ENCODE measurements at places on chromosomes 12 and 14. TPM values are rescaled to one million over a fixed set of nuclear protein-coding genes. Genes with fewer than 3 reads are reported as not detected.

DNA sequence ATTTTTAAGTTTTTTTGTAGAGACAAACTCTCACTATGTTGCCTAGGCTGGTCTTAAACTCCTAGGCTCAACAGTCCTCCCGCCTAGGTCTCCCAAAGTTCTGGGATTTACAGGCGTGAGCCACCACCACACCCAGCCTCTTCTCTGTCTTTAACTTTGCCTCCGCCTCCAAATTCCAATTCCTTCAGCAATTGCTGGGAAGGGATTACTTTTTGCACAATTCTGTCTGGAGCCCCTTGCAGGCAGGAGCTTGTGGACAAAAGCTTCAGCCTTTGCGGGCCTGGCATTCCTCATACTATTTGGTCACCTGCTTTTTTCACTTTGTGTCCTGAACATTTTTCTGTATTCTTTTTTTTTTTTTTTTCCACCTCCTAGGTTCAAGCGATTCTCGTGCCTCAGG lies 26.0 kb downstream of the SH2B3 start:
- no peak for DNase-seq

DNA sequence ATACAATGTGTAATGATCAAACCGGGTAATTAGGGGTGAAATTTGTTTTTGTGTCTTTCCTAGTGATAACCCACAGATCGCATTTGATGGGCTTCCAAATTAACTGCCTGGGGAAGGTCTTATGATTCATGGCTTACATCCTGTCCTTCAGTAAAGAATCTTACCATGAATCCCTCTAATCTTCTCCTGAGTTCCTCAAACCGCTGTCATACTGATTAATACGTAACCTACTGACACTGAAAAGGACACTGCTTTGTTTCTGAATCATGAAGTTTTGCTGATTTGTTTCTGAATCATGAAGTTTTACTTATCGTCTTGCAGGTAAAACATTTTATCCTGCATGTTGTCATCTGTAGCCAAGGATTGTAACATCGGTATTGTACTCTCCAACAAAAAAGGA lies 52.0 kb upstream of the CRY1 start:
- no peak for DNase-seq

DNA sequence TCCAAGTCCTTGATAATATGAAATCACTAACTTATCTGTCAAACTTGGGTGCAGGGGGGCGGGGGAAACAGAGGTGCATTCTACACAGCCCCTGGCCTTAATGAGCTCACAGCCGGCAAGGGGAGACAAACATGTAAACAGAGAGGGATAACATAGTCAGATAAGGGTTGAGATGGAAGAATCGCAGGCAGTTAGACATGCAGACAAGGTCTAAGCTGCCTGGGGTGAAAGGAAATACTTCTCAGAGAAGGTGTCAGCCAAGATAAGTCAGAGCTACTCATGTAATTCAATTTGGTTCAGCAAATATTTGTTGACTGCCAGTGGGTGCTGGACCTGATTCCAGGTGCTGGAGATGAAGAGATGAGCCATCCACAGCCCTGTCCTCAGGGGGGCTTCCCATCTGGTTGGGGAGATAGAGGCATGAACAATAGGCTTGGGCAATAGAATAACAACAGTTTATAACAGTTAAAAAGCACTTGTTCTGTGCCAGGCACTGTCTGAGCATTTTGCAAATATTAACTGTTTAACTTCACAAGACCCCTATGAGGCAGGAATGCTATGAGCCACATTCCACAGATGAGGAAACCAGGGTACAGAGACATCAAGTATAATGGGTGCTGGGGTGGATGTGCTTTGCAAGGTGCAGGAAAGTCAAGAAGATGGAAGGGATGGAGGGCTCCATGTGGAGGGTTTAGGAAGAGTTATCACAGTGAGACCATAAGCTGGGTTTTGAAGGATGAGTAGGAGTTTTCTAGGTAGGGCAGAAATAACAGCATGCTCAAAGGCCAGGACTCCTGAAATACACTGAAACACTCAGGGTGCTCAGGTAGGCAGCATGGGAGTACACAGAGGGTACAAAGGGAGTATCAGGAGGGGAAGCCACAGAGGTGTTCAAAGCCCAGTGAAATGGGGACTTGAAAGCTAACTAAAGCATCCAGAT lies 79.0 kb downstream of the WSCD2 start:
- DNase-seq = no peak

DNA sequence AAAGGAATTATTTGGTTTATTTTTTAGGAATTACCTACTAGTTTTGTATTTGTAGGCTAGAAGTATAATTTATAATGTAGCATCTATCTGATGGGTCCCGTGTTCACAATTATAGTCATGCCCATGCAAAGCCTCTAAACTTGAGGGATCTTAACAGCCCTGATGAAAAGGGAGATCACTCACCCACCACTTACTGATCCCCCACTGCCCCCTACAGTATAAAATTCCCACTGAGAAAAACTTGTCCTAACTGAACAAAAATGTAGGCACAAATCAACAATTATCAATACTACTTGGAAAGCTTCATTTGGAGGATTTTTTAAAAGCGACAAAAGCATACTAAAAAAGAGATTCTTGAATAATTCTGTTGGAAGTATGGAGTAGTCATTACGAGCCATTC lies 21.0 kb downstream of the WIF1 start:
- DNase-seq = no peak

GRCh38 chr12:118327391-118327790 lies 45.3 kb downstream of the TAOK3 start:
- DNase-seq = no peak

DNA sequence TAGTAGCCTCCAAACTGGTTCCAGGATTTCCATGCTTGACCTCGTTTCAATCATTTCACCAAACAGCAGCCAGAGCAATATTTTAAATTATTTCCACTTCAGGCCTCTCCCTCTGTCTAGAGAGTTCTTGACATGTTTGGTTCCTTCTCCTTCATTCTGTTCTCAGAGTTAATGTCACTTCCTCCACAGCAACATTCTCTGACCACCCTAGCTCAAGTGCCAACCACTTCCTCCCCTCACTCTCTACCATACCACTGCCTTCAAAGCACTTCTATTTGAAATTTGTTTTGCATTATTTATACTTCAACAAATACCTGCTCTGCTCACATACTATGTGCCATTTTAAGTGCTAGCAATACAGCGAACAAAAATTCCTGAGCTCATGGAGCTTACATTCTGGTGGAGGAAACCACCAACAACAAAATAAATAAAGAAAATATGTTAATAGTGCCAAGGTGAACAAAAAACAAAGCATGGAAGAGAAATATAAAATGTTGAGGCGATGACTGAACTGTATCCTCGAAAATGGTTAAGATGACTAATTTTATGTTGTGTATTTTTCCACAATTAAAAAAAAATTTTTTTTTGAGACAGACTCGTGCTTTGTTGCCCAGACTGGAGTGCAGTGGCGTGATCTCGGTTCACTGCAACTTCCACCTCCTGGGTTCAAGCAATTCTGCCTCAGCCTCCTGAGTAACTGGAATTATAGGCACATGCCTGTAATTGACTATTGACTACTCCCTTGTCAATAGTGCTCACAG lies 17.3 kb downstream of the BAZ1A start:
- DNase-seq = no peak

GRCh38 chr12:109892748-109893147 lies 7.3 kb upstream of the TCHP start:
- DNase-seq = no peak

- no peak for DNase-seq
These were observed 24.9 kb downstream of the FBXO21 start for GRCh38 chr12:117165342-117165741.

GRCh38 chr14:44477953-44478352 lies 29.1 kb downstream of the FSCB start:
- no peak for DNase-seq

DNA sequence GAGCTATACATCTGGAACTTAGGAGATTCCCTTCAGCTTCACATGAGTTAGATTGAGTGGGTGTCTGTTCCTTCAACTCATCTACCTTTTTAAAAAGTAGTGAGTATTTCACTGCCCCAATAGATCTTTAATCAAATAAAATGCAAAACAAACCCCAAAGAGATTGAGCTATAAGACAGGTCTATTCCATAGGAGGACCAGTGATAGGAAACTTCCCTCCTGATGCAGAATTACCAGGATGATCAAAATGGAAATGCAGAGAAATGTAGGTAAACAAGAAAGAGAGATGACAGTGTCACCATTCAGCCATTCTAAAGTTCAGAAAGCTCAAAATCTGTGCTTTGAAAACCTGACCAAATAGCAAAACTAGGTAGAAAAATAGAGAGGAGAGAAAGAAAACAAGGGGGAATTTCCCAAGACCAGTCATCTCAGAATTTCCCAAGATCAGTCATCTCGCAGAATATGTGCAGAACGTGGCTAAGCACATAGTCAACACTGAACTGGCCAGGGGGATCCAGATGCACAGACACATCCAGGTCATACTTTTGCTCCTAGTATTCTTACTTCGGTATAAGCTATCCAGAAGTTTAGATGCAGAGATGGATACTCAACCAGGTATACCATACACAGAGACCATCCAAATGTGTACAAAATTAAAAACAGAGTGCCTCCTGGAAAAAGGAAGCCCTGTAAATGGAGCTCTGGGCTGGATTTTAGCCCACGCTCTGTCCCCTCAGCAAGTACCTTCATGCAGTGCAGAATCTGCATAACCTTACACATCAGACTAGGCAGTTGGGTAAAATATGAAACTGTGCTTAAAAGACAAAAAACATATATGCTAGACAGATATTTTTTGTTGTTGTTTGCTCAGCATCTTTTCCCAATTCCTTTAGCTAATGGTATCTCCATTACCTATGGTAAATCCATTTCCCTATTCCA lies 27.4 kb downstream of the SLC41A2 start:
- no peak for DNase-seq

DNA sequence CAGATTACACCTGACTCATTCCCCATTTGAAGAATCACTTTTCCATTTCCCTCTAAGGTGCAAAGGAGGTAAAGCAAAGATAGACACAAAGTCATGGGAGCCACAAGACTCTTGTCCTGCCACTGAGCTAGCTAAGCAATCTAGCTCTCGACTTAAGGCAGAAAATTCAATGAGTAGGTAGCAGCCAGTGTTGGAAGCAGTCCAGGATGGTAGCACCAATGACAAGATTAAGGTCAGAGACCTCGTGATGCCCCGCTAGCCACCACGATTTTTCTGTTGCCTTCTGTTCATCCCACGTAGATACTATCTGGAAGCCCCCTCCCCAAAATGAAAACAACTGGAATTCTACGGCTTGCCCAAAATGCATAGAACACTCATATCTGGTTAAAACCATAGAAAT lies 1.4 kb downstream of the VAMP1 start:
- no peak for DNase-seq

GRCh38 chr14:33573301-33573880 lies 377.5 kb downstream of the EGLN3 start:
- no peak for DNase-seq

DNA sequence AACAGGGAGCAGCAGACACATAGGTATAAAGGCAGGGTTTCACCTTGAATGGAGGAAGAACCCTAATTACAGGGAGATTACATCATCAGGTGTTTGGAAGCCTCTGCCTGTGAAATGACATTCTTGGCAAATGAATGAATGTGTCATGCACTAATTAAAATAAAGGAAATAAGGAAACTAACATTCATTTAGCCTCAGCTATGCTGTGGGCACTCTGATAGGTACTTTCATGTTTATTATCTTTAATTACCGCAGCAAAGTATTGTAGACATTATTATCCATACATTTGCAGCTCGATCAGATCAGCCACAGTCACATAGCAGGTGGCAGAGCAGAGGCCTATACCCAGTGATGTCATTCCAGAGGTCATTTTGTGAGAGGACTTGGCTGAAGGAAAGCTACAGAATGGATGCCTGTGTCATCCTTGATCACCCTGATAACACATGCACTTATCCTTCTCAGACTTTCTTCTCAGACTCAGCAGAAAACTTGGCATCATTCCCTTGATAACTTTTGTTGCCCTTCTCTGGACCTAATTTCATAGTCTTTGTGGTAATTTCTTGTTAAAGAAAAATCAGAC lies 18.4 kb downstream of the ZNF664 start:
- DNase-seq = no peak

DNA sequence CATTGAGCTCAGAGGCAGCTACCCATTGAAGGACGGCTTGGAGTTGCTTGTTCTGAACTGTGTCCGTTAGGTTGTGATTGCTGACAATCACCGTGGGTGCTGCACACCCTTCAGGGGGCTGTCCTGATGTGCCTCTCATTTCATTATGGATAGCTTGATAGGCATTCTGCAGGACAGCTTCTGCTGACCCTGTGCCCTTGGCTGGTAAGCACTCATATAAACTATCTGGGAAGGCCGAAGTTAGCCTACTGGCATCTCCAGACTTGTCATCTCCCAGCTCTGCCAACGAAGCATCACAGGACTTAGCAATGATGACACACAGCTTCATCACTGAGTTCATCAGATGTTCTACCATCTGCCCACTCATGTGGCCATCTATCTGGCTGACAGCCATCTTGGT lies 22.3 kb downstream of the AKAP3 start:
- DNase-seq = no peak

- DNase-seq = no peak
These were observed 15.1 kb downstream of the BMAL2 start for GRCh38 chr12:27347779-27348178.

DNA sequence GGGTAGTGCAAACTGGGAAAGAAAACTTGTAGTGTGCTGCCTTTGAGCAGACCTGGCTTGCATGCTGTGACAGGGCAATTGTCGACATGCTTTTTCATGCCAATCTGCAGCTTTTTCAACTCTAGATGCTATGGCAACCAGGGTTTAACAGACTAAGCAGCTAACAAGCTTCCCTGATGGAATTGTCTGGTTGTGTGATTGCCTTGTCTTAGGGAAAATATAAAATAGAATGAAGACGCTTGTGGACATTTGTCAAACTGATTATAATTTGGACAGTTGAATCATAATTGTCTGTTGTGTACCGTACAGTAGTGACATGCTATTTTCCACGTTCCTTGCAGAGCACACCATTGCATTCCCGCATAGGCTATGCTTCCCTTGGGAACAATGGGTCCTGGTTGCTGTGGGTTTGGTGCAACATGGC lies 113.0 kb downstream of the FOXG1 start:
- no peak for DNase-seq

GRCh38 chr14:26730929-26731618 lies 133.2 kb upstream of the NOVA1 start:
- peak; percentile 30 for DNase-seq

- DNase-seq = no peak
These were observed 897 bp upstream of the TEX22 start for GRCh38 chr14:105397350-105397931.

DNA sequence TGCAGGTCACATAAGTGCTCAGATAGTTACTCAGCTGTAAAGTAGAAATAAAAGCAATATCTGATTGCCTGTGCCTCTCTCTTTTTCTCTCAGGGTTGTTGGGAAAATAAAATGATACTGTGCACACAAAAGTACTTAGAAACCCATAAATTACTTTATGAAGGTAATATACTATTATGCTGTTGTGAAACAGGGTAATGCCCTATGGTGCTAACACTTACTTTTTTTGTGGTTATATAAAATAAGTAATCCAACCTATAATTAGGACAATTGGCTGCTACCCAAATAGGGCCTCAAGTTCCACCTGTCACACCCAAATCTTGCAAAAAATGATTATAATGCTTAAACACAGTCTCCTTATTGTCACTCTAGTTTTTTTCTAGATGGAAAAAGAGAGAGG lies 50.6 kb downstream of the DAAM1 start:
- DNase-seq = no peak

- DNase-seq = no peak
These were observed 495.2 kb upstream of the SOX5 start for GRCh38 chr12:24444634-24445033.

- DNase-seq = no peak
These were observed 16.0 kb upstream of the TRAF3 start for GRCh38 chr14:102761206-102761605.

Gene BBOF1
- total RNA-seq = 1.7 TPM

Gene RBM23
- 64.8 TPM for total RNA-seq

Gene ASCL1
- not detected for total RNA-seq

Gene BAG5
- 32.5 TPM for total RNA-seq

All from NCI-H460 (cell line).